ENCODE measurements at places on chromosomes 11 and 22.

- no peak for DNase-seq
These were observed 104.8 kb downstream of the MPPED2 start for GRCh38 chr11:30481330-30481729.

- no peak for DNase-seq
These were observed 350.7 kb upstream of the NARS2 start for GRCh38 chr11:78925387-78925786.

GRCh38 chr22:31995807-31996206 lies 47.3 kb upstream of the SLC5A1 start:
- DNase-seq, result no peak

GRCh38 chr22:17576470-17576869 lies 13.2 kb downstream of the SLC25A18 start:
- DNase-seq, result no peak

DNA sequence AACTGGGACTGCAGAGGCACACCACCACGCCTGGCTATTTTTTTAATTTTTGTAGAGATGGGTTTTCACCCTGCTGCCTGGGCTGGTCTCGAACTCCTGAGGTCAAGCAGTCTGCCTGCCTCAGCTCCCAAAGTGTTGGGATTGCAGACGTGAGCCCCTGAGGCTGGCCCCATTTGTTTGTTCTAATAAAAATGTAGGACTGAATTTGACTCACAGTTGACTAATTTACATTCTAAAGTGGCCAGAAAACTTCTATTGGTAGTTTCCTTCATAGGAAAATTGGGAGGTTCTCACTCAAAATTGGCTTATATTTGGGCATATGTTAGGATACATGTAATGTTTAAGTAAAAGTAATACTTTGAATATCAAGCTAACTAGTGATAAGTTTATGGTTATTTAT lies 35.0 kb downstream of the PPFIA1 start:
- no peak for DNase-seq

DNA sequence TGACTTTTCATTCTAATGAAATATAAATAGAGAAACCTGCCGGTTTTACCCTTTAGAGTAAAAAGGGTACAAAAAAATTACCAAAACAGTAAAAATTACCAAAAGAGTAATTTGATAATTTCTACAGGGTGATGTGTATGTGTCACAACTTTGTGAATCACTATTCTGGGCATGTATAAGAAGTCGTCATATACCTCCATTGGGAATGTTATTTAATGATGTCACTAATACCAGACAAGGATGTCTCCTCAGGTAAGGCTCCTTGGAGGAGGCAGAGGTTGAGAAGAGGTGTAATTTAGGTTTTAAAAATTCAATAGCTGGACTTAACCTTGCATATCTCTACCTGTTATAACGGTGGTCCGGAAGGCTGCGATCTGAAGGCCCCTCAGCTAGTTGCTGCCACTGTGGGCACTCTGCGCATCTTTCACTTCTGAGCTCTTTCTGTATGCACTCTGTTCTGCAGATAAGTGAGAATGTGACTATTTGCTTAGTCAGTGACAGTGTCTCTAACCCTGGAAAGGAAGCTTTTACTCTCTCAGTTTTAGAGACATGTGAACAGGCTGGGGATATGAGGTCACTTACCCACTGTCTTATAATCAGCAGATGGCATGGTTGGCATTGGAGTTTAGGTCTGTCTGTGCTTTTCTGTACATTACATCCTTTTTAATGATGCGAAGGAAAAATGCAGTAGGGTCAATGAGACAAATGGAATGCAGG lies 987 bp upstream of the NCR3LG1 start:
- no peak for DNase-seq

DNA sequence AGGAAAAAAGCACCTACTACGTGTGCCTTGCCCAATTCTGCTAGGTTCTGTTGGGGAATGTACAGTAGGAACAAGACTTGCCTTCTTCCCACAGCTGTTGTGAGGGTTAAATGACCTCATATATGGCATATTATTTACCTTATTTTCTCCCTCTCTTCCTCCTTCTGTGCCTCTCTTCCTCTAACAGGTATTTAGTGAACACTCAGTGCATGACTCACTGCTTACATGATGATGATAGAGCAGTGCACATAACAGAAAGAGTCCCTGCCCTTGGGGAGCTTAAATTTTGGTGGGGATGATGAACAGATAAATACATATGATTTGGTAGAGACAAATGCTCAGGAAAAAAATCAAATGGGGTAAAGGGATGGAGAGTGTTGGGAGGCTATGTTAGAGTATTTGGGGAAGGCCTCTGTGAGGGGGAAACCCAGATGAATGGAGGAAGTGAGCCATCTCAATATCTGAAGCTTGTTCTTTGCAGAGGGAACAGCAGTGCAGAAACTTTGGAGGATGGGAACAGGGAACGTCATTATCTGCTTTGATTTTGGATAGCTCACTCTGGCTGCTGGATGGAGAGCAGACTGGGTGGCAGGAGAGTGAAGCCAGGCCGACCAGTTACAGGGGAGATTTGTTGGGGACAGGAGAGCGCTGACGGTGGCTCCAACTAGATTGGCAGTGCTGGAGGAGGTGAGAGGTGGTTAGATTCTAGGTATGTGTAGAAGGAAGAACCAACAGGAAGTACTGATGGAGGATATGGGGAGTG lies 95.5 kb upstream of the TENM4 start:
- DNase-seq, result no peak

DNA sequence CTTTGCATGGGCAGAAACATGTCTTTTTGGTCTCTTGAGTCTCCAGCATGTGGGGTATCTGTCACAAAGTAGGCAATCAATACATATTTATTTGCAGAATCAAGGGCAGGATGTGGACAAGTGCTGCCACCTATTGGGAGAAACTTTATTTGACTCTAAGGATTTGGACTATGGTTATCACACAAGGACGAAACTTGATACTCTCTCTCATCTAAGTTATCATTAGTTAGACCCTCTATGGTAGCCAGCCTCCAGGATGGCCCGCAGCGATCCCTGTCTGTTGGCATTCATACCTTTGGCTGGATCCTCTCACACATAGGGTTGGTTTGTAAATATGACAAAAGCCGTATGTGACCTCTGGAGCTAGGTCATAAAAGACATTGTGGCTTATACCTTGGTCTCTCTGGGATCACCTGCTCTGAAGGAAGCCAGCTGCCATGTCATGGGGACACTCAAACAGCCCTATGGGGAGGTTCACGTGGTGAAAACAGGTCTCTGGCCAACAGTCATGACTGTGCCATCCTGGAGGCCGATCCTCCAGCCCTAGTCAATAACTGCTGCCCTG lies 1.1 kb upstream of the FBXO7 start:
- DNase-seq, result no peak

GRCh38 chr11:74612877-74613276 lies 20.5 kb downstream of the POLD3 start:
- DNase-seq, result no peak

DNA sequence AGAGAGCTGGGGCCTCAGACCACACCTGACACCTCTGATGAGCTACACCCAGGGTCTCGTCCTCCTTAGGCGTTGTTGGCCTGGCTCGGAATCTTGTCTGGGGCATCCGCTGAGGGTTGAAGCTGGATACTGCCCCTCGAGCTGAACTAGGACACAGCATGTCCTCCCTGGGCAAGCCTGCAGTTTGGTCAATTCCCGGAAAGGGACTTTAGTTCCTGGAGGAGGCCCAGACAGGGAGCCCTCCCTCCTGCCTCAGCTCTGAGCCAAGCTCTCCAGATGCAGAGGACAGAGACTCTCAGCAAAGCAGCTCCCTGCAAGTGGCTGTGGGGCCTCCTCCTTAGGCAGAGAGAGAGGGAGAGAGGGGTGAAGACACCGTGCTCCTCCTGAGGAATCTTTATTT lies 4.9 kb downstream of the APOL3 start:
- DNase-seq, result no peak

DNA sequence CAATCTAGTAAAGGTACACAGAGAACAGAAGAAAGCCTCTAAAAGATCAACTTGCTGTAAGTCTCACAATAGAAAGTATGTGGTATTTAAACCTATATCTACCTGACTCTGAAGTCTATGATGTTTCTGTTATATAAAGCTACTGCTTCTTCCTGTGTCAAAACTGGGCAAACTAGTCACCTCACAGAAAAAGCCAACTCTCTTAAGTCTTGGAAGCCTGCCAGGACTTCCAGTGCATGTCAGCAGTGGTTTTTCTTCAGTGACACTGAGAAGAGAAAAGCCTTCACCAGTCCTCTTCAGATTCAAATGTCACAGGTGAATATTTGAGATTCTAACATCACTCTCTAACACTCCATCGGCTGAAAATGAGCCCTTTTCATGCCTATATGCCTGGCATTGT lies 808.0 kb downstream of the DLG2 start:
- no peak for DNase-seq

- peak; percentile 67 for DNase-seq
These were observed 740 bp downstream of the FADS1 start for GRCh38 chr11:61815790-61816735.

DNA sequence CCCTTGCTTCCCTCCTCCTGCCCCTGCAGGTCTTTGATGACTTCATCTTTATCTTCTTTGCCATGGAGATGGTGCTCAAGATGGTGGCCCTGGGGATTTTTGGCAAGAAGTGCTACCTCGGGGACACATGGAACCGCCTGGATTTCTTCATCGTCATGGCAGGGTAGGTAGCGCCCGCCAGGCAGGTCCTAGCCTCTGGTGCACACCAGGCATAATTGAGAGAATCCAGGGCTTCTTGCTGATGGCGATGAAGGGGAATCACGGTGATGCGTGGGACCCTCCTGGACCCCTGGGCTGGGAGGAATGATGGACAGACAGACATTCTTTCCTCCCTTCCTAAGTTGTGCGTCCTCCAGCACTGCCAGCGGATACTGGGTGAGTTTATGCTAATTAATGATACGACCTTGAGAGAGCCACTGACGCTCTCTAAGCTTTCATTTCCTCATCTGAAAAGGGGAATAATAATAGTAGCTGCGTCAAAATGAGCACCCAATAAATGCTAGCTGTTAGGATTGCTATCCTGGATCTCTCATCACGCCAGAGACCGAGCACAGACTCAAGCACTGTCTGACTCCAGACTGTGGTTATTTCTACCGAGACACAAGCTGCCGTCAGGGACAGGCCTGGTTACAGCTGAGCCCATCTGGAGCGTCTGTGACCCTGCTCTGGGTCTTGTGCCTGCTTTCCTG lies 30.1 kb downstream of the CACNA1I start:
- DNase-seq, result no peak

DNA sequence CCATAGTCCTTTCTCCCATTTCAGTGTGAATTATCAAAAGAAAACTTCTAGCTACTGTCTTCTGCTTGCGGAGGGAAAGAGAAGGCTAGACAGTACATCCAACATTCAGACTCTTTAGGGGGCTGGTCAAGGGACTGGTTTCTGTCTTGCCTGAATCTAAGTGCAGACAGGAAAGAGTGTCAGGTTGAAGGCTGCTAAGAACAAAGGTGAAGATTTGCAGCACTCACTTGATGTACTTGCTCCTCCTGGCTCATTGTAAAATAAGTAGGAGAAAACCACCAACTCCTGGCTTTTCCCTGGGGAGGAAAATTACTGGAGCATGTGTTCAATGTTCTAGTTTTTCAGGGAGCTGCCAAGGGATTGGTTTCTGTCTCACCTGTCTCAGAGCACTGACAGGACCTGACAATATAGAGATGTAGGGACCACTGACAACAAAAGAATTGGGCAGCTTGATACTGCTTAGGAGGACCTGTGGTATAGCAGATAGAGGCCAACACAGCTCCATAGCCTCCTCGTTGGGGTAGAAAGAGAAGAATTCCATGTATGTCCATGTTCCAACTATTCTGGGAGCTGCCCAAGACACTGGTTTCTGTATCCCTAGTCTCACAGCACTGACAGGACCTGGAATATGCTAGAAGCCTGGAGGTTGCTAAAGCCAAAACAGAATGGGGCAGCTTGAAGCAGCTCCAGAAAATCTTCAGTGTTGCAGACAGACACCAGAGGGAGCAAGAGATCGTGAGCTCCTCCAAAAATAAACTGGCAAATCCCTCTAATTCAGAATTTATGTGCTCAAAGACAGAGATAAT lies 39.7 kb upstream of the MMP12 start:
- DNase-seq, result no peak

DNA sequence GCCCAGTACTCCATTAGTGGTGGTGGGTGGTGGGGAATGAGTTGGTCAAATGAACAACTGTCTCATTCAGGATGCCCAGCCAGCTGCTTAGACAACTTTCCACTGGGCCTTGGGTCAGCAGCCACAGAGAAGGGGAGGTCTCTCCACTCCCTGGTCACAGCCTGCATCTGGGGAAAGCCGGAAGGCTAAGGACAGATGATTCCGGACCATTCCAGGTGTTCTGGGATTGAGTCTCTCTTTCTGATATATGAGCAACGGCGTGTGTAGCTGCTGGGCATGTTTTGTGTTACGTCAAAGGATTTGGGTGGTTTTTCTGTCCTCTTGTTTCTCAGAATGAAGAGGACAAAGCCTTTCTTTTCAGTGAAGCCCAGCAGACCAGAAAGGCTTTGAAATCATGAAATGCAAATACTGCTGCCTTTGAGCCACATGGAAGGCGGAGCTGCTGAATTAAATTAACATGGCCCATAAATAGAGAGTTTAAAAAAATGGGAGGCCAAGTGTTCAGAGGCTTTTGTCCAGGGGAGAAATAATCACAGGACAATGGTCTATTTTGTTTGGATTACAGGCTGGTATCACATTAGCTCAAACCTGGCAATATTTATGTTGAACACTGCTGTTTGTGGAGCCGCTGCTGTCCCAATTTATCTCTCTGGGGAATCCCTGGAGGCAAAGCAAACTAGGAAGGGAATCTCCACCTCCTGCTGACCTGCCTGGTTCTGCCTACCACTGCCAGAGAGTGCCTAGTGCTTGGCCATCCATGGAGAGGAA lies 234.4 kb upstream of the E2F8 start:
- DNase-seq, result no peak

- peak; percentile 28 for DNase-seq
These were observed 11.6 kb upstream of the GNAZ start for GRCh38 chr22:23058481-23059283.

DNA sequence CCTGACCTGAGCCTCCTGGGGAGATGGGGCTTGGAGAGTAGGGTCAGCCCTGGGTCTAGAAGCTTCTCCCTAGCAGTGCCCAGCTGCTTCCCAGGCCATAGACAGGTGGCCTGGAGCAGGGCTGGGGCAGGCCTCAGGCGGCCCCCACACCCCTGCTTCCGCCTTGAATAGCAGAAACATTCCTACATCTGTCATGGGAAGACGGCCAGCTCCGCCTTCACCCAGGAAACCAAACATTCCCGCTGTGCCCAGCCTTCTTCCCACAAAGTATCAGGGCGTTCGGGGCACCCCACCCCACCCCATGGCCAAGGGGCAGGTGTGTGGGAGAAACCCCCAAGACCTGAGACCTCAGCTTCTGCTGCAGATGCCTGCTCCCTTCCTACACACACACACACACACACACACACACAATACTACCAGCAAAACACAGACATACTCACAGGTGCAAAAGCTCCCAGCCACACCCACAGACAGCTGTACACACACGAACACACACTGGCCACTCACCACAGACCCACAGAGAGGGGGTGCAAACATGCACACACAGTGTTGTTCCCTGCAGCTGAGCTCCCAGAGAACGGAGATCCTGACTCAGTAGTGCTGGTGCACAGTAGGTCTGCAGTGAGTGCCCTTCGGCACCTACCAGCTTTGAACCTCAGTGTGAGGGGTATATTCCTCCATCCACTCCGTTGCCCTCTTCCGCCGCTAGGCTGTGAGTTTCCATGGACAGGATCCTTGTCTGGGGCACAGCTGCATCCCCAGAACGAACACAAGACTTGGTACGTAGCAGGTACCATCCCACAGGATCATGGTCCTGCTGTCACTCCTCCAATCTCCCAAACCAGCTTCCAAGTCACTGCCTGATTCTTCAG lies 37.4 kb downstream of the PDGFB start:
- DNase-seq, result no peak

- no peak for DNase-seq
These were observed 40.5 kb downstream of the GGTLC2 start for GRCh38 chr22:22684580-22685561.
